CD4-positive, alpha-beta T cell treated with Interleukin-15 for 4 hours (primary cell): ENCODE measurements at places on chromosomes 6 and 20.

DNA sequence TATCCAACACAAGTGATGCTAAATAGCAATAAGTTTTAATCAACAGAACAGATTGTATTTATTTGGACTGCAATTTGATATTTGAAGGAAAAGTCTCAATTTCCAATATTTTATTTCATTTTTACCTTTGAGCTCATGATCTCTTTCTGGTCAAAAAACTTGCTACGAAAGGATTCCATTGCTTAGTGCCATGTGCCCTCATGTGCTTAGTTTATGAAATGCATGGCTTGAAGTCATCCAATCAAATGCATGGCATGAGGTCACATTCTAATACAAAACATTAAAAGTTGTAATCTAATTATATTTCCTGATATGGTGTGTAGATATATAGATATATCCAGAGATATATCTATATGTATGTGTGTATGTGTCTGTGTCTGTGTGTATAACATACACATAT lies 321.2 kb upstream of the ADGRB3 start:
- no peak for DNase-seq

DNA sequence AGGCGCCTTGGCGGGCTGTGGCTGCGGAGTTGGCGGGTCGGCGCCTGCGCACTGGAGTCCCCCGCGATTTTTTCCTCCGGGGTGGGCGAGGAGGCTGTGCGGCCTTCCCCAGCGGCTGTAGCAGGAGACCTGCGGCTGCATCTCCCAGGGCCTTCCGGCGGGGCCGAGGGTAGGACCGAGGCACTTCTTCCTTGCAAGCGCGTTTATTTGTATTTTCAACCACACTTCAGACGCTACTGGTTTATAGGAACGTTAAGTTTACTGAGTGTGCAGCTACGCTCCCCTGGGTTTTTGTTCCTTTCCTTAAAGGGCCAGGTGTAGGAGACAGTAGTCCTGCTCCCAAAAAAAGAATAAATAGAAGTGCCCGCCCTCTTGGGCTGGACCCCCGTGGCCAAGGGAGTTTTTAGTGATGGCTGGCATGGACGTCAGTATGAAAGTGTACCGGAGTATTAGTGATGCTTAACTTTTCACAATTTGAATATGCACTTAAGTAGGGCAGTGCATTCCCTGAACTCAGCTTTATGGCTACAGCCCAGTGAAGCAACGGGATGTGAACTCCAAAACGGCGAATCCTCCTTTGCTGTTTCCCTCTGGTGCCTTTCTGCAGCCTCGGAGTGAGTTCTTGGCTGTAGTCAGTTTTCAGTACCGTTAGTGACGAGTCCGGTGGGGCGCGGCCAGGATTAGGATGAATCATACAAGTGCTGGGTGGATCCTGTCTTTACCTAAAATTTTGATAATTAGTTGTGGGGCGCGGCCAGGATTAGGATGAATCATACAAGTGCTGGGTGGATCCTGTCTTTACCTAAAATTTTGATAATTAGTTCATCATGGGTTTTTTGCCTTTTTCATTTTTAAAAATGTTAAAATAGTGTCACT lies 1.0 kb upstream of the FBXO5 start:
- DNase-seq: peak; percentile 93

DNA sequence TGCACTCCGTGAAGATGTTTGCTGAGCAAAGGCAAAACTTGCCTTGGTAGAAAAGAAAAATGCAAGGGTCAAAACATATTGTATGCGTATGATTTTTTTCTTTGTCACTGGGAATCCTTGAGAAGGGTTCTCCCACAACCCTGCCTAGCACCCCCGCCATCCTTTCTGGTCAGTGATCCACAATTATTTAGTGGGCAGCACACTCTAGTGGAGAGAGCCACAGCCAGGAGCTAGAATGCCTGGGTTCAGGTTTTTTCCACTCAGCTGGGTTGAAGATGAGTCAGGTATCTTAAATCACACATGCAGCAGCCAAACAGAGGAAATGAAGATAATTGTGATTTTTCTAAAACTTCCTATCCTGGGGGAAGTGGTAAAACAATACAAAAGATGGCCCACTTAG lies 243.1 kb downstream of the PKHD1 start:
- DNase-seq: no peak

- DNase-seq: no peak
Observed at GRCh38 chr6:95797054-95797453, 218.7 kb upstream of the FUT9 start.

DNA sequence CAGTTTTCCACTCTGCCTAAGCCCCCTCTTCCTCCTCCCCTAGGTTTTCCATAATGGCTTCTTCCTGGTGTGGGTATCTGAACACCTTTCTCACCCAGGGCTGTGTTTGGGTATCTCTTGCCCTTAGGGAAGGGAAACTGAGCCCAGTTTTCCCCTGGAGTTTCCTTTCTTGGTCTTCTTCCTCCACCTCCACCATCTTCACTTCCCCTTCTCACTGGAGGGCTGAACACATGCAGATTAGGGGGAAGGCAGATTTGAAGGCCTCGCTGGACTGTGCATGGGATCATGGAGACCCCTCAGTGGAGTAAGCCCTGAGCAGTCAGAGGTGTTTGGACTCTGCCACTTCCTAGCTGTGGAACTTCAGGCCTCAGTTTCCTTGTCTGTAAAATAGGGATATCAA lies 27.8 kb downstream of the FOXP4 start:
- DNase-seq: no peak

DNA sequence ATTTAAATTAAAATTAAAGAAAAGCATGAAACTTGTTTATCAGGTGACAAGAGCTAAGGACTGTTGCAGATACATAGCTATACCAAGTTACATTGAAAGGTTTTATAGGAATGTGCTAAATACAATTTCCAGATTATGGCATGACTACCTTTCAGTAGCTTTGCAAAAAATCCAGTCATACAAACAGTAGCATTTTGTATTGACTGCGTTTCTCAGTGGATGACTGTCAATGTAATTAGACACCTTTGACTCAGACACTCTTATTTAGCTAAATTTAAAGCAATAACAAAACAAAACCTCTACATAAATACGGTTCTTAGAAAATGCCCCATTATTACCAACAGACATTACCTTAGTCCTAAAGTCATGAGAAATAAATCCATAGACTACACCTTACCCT lies 275.8 kb upstream of the RUNX2 start:
- DNase-seq: no peak

DNA sequence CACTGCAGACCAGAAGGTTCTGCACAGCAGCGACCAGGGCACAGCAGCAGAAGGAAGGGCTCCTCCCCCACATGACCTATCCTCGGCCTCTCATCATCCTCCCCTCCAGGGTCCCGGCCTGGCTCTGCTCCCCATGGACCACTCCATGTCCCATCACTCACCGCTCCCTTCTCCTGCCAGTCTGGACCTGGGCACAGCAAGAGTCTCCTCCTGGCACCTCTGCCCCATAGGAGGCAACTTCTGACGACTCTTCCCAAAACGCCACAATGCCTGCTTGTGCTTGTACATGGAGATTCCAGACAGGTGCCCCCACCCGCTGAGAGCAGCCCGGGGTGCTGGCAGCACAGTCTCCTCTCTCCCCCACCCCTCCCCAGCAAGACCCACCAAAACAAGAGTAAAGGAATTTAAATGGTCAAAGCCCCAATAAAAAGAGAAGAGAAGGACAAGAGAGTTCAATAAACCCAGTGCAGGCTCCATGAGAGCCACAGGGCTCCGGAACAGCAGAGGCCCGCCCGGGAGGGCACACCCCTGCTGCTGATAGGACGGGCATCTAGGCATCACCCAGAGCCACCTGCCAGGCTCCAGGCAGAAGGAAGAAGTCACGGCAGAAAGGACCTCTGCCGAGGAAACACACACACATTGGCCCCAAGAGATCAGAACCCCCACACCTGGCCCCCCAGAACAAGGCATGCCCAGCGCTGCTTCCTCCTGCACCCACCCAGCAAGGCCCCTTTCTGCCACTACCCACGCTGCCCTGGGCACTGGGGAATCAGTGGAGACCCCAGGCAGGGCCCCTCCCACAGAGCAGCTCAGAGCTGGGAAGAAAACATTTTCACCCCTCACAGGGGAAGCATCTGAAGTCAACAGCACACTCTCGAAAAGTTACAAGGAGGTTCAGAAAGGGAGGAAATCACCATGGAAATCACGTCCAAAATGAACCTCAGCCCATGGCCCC lies 15.2 kb downstream of the TAF4 start:
- no peak for DNase-seq

DNA sequence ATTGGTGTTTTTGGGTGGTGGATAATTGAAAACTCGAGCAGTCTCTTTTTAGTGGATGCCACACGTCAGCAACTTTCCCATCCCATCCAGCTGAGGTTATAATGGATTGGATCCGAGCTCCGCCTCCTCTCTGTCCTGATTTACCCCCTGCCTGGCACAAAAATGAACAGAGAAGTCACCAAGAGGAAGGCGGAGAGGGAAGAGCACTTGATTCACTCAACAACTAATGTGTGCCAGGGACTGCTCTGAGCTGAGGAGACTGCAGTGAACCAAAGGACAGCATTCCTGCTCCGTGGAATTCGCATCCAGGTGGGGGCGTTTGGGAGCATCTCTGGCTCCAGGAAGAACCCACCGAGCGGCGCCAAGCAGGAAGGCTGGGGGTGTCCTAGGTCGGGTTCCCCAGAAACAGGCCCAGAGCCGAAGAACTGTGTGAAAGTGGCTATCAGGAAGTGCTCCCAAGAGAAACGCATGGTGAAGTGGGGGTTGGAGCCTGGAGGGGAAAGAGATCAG lies 95.8 kb upstream of the NAA20 start:
- DNase-seq: no peak

GRCh38 chr20:47785311-47785853 lies at the start of gene SULF2:
Gene SULF2, minus strand, starts transcription at chr20:47785481. Its CDS starts 28,118 bp downstream, at chr20:47757363.
- DNase-seq: no peak

DNA sequence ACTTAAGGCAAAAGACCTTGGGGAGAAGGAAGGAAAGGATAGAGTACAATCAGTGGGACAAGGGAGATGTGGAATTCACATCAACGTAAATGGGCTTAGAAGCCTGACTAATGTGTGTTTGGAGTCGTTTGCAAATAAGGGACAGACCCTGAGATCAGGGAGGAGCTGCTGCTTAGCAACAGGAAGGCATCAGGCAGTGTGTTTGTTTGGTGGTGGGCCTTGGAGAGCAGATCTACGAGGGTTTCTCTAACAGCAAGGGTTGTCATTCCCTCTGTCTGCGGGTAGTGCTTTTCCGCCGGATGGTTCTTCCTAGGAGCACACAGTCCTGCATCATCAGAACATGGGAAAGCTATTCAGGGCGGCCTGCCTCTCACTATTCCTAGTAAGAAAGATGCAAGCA lies 40.4 kb downstream of the C6orf118 start:
- no peak for DNase-seq
